ENCODE measurements at places on chromosomes 3 and 15.

DNA sequence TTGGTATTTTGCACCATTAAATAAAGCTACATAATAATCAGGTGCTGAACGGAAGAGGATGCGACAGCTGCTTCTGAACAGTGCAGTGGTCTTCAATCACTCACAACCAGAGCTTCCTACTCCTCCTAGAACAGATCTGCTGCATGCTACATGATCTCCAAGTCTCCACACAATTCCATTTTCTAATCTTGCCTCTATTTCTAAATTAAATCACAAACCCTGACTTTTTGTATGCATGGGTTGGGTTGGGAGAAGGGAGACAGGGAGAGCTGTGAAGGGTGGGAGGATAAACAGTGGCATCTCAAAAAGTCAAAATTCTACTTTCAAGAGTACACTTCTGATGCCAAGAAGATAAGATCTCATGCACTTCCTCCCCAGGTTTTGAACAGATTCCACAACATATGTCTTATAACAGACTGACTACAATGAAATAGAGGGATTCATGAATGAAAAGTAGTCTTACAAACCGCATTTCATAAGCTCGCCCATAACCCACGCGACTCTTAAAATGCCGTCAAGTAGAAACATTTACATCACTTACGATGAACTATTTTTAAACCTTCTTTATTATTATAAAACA lies 57.2 kb downstream of the CHSY1 start:
- no peak for DNase-seq

GRCh38 chr3:130926504-130926903 lies 32.6 kb downstream of the ATP2C1 start:
- no peak for DNase-seq

DNA sequence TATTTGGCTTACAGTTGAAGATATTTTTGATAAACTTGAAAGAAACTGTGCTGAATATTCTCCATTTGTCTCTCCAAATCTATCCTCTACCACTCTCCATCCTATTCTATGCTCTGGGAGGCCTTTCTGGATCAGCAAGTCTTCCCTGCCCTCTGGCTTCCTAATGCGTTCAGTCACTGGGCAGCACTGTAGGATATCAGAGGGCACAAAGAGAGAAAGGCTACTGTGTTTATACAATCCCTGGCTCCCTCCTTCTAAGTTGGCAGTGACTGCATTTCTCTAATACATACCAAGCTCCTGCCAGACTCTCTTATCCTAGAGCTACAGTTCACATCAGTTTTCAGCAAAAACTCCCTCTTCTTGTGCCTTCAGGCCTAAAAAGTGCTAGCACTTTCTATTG lies 102.1 kb upstream of the FHIT start:
- no peak for DNase-seq

DNA sequence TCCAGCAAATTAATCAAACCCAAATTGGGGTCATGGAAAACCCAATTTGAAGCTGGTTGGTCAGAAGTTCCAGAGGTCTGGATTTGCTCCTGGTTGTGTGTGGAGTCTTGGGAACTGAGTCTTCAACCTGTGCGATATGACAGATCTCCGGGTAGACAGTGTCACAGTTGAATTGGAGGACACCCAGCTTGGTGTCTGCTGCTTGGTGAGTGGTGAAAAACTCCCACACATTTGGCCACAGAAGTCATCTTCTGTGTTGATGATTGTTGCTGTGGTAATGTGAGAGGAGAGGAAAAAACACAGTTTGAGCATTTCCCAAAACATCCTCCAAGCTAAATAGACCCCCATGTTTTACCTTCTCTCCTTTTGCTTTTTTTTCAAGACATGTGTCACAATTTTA lies 218.1 kb downstream of the TP63 start:
- no peak for DNase-seq

DNA sequence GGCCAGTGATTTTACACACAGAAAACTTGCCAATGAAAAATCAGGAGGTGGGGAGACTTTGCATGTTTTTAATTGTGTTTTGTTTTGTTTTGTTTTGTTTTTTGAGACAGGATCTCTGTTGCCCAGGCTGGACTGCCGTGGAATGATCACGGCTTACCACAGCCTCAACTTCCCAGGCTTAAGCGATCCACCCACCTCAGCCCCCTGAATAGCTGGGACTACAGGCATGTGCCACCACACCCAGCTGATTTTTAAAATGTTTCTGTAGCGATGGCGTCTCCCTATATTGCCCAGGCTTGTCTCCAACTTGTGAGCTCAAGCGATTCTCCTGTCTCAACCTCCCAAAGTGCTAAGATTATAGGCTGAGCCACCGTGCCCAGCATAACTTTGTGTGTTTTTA lies 46.0 kb downstream of the MEIS2 start:
- DNase-seq: no peak

DNA sequence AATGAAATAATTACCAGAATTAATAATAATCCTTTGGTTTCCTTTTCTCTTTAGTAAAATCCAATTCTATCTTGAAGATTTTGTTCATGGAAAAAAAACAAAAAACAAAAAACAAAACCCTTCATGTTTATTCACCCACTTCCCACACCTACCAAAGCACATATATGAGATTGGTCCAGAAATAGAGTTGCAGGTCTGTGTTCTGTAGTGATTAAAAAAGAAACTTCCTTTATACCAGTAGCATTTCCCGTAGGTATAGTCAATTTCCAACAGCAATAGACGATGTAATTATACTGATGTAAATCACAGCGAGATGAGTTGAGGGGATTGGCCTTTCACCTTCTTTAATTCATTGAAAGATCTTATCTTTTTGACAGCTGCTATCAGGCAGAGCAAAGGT lies 194.6 kb downstream of the SOX2 start:
- no peak for DNase-seq

DNA sequence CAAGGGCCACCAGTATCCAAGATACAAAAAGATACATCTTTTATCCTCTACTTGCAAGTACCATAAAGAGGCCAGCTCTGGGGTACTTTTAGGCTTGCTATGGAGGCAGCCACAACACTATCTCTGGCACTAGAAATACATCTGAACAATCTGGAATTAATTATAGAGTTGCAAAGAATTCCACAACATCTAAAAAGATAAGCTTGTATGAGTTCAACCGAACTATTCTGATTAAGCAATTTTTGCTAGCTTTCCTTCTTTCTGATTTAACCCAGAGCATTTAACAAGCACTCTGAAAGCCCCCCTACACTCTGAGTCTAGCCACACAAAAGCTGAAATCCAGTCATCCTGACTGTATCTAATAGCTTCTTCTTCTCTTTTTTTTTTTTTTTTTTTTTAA lies 95.4 kb downstream of the FRMD5 start:
- DNase-seq: no peak

GRCh38 chr3:9045371-9045770 lies 82.1 kb upstream of the RAD18 start:
- DNase-seq: no peak

GRCh38 chr3:176274161-176274560 lies 923.1 kb downstream of the TBL1XR1 start:
- peak; percentile 17 for DNase-seq

GRCh38 chr3:8220291-8220690 lies 281.3 kb upstream of the LMCD1 start:
- no peak for DNase-seq

Data from OCI-LY7 (cell line).